Testis (tissue), 5 donors: ENCODE measurements at places on chromosomes 3 and 15.
A peak's percentile ranks its signal among the peaks of the same experiment; 100 is the strongest.

DNA sequence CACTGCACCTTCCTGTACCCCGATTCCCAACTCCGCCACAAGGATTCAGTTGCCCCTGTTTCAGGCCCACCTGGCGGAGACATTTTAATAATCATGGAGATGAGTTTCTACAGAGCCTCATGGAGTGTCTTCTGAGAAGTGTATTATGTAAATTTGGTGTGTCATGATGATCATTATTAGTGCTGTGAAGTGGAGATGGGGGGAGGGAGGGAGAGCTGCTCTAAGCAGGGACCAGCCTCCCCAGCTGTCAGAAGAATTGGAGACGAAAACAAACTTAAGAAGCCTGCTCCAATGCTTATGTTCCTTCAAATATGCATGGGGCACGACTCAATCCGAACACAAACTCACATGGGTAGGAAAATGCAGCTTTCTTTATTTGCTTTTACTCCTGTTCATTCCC is 127.8 kb downstream of the EPHB1 start:
- no peaks in the 10 kb centered on the region for H3K27me3 ChIP-seq
- H3K36me3 ChIP-seq, result no peaks in the 10 kb centered on the region
- no peak overlapping the region for H3K27ac ChIP-seq
- DNase-seq, result no peak

DNA sequence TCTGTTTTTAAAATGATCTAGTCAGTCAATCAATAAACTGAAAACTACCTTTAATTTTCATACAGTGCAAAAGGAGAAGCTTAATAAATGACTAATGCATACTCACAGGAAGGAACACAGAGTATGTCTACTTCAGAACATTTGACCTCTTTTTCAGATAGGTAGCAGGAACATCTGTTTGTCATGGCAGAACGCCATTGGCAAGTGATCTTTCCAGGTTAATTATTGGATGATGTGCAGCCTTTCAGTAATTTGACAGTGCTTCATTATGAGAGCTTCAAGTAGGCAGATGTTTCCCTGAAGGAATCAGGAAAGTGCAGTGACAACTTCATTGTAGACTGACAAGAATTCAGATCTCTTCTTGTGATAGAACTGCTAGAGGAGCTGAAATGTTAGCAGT is 325.0 kb downstream of the OTOL1 start:
- no peak for DNase-seq
- no peaks in the 10 kb centered on the region for H3K4me1 ChIP-seq
- H3K36me3 ChIP-seq, result no peaks in the 10 kb centered on the region
- no peak overlapping the region for H3K4me3 ChIP-seq
- no peak overlapping the region for H3K27ac ChIP-seq

- peaks cover 10% of the 10 kb centered on the region for H3K4me1 ChIP-seq
- no peak overlapping the region for H3K27ac ChIP-seq
- H3K36me3 ChIP-seq, result no peaks in the 10 kb centered on the region
- H3K4me3 ChIP-seq, result no peak overlapping the region
- H3K27me3 ChIP-seq, result no peaks in the 10 kb centered on the region
- DNase-seq, result no peak
Measured at GRCh38 chr3:141881702-141882101, 5.3 kb downstream of the ATP1B3 start.

GRCh38 chr3:179745079-179745478 is 92.2 kb downstream of the USP13 start:
- no peak for DNase-seq
- no peaks in the 10 kb centered on the region for H3K27me3 ChIP-seq
- no peak overlapping the region for H3K4me3 ChIP-seq
- no peaks in the 10 kb centered on the region for H3K36me3 ChIP-seq
- H3K4me1 ChIP-seq, result no peaks in the 10 kb centered on the region

- no peaks in the 10 kb centered on the region for H3K36me3 ChIP-seq
- no peaks in the 10 kb centered on the region for H3K27me3 ChIP-seq
- DNase-seq, result no peak
- no peaks in the 10 kb centered on the region for H3K4me1 ChIP-seq
Measured at GRCh38 chr3:40268802-40269524, 40.5 kb upstream of the EIF1B start.

DNA sequence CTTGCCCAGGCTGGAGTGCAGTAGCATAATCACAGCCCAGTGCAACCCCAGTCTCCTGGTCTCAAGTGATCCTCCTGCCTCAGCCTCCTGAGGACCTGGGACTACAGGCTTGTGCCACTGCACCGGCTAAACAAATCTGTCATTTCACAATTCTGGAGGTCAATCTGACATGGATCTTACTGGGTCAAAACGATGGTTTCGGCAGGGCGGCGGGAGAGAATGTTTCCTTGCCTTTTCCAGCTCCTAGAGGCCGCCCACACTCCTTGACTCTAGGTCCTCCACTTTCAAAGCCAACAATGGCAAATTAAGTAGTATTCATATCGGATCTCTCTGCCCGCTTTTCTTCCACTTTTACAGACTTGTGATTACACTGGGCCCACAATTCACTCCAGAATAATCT is 14.8 kb downstream of the ATP10A start:
- no peak overlapping the region for H3K27ac ChIP-seq
- no peak for DNase-seq
- H3K36me3 ChIP-seq, result no peaks in the 10 kb centered on the region
- H3K4me1 ChIP-seq, result peaks cover 15% of the 10 kb centered on the region
- no peaks in the 10 kb centered on the region for H3K27me3 ChIP-seq
- H3K4me3 ChIP-seq, result no peak overlapping the region

DNA sequence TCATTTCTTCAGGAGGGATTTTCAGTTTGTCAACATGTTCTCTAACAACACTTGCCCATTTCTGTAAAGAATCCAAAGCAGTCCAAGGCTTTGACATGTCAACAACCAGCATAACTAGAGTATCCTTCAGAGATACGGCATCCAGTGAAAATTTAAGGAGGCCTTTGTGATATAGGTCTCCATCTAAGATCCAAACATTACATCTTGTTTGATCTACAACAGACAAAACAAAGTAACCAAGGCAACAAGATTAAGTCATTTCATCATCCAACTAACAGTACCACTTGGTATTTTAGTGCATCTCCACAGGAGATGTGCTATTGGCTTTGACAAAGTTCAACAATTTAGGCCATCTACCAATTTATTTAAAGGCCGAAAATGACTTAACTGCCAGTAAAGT is 25.8 kb downstream of the DYNC1LI1 start:
- DNase-seq, result no peak
- no peaks in the 10 kb centered on the region for H3K36me3 ChIP-seq
- no peaks in the 10 kb centered on the region for H3K27me3 ChIP-seq
- no peaks in the 10 kb centered on the region for H3K4me1 ChIP-seq
- no peak overlapping the region for H3K27ac ChIP-seq

DNA sequence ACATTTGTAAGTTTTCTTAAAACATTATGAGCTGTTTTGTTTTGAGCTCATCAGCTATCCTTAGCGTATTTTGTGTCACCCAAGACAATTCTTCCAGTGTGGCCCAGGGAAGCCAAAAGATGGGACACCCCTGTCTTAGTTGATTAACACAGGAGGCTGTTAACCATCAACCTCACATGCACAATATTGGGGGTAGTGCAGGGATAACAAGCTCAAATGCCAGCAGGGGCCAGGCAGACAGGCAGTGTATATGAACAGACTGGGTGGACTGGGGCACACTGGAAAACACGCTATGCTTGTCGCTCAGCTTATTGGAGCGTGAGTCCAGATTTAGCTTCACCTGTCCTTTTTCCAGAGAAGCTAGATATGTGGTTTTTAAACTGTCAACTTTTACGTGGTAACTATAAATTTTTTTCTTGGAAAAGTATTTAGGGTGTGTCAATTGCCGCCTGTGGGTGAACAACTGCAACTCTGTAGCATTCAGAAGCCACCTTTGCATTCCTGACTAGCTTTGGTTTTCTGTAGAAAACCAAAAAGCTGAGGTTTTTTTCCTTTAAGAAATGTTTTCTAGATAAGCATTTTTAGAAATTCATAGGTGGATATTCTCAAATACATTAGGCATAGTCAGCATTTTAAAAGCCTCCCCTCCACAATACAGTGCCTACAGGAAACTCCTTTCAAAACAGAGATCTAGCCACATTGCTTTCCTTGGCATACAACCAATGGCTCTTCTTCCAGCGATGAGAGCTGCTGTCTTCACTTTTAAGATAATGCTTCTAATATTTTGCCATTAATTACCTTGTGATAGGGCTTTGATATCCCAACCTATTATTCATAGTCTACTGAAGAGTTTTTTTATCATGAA is 14.6 kb downstream of the PSMD6 start:
- no peak overlapping the region for H3K27ac ChIP-seq
- H3K36me3 ChIP-seq, result no peaks in the 10 kb centered on the region
- no peak for DNase-seq
- peaks cover 7% of the 10 kb centered on the region for H3K4me1 ChIP-seq
- no peak overlapping the region for H3K4me3 ChIP-seq

DNA sequence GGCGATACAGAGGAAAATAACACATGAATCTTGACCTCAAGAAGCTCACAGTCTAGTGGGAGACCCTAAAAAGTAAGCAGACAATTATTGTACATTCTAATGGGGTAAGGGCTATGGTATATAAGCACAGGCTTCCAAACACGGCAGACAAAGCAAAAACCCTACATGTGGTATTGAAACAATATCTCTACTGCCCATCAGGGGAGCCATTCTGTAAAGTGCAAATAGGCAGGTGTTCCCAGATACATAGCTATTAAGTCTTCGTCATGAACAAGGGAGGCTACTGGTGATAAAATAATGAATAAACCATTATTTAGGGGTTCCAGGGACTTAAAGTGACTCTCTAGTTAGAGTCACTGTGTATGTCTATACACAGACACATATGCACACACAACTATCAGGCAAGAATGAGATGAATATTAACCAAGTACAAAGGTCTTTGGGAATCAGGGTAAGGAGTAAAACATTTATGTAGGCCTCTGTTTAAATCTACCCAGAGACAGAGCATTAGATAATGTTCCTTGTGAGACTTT is 38.7 kb upstream of the ASB14 start:
- no peaks in the 10 kb centered on the region for H3K4me1 ChIP-seq
- no peak overlapping the region for H3K4me3 ChIP-seq
- H3K27ac ChIP-seq, result no peak overlapping the region
- no peaks in the 10 kb centered on the region for H3K27me3 ChIP-seq
- H3K36me3 ChIP-seq, result no peaks in the 10 kb centered on the region

GRCh38 chr3:12379640-12380429 is 91.0 kb downstream of the PPARG start:
- no peaks in the 10 kb centered on the region for H3K27me3 ChIP-seq
- DNase-seq, result no peak
- no peak overlapping the region for H3K27ac ChIP-seq

DNA sequence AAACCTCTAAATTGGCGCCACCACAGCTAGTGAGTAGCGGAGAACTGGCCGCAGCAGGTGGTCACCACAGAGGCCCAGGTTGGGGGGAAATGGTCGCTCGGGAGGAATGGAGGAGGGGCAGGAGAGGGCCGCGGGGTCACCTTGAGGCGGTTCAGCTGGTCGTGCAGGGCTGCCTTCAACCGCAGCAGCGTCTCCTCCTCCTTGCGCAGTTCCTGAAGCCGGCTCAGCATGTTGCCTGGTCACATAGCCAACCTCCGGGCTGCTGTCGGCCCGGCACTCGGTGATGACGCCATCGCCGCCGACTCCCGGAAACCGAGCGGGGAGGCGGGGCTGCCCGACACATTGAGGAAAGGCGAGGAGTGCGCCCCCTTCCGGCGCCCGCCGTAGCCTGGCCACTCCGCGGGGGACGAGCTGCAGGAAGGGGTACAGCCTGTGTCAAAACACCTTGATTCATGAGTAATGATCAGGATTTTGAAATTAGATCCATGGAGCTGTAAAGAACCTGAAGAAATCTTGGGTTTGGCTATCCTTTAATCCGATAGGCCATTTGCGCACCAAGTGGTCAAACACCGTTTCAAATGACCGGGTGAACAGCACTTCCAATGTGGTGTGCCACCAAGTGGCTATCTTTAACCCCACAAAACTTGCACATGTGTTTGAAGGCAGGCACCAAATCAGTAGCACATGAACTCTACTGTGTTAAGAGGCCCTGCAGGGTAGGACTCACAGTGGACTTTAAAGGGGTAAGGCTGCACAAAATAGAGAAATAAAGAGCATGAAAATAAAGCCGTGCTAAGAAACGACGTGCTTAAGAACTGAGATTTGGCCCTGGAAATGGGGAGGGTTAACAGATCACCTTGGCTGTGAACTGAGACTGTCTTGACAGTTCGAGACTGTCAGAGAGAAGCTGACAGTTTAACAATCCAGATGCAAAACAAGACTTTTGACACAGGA is at the start of gene SNAPC5:
SNAPC5 (minus strand) TSS at position 261 of the 954 bp plus-strand sequence; CDS start at position 230, 31 bp downstream.
- peak; percentile 98 for DNase-seq
- H3K36me3 ChIP-seq, result no peaks in the 10 kb centered on the region
- H3K4me3 ChIP-seq, result peak within 1 kb of the TSS; percentile 85
- peak within 1 kb of the TSS; percentile 64 for H3K27ac ChIP-seq
- H3K4me1 ChIP-seq, result peaks cover 13% of the 10 kb centered on the region
- no peaks in the 10 kb centered on the region for H3K27me3 ChIP-seq

GRCh38 chr15:99703603-99704443 is 29.4 kb downstream of the LYSMD4 start:
- H3K4me3 ChIP-seq, result no peak overlapping the region
- H3K36me3 ChIP-seq, result no peaks in the 10 kb centered on the region
- peak; percentile 31 for DNase-seq

GRCh38 chr3:126968391-126969390 is 14.2 kb upstream of the PLXNA1 start:
- peaks cover 17% of the 10 kb centered on the region for H3K4me1 ChIP-seq
- no peak overlapping the region for H3K4me3 ChIP-seq
- no peaks in the 10 kb centered on the region for H3K36me3 ChIP-seq
- H3K27ac ChIP-seq, result no peak overlapping the region

DNA sequence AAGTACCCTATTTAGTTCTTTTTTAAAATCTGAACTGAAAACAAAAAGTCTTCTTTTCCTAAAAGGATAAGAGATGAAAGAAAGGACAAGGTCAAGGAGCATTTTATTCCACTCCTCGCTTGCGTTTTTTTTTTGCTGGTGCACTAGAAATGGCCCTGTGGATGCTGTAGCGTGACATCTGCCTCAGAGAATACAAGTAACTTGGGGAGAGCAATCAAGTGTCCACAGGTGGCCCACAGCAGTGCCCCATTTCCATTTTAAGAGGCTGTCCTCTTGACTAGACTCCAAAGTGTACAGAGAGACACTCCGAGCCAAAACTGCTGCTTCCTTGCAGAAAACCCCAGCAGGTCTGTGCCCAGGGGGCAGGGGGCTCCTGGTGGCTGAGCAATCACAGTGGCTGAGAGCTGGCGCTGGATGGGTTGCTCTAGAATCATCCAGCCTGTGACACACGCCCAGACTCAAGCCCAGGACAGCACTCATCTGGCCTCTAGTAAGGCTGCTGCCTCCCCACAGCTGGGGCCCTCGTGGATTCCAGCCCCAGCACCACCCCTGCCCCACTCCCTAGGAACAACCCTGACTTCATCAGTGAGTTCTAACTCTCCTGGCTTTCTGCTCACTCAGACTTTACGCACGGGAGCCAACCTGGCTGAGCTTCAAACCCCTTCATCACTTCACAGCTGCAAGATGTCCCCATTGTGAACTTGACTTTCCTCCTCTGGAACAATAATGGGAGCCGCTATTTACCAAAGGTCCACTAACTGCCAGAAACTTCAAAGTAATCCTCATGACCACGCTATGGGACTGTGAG is 71.1 kb upstream of the SPATA12 start:
- no peak overlapping the region for H3K27ac ChIP-seq
- H3K27me3 ChIP-seq, result no peaks in the 10 kb centered on the region
- no peak overlapping the region for H3K4me3 ChIP-seq

GRCh38 chr3:97960993-97961766 is 11.1 kb downstream of the RIOX2 start:
- DNase-seq, result no peak
- no peaks in the 10 kb centered on the region for H3K4me1 ChIP-seq
- H3K27ac ChIP-seq, result no peak overlapping the region
- no peak overlapping the region for H3K4me3 ChIP-seq
- H3K27me3 ChIP-seq, result no peaks in the 10 kb centered on the region
